ENCODE measurements at places on chromosomes 1 and 21.

DNA sequence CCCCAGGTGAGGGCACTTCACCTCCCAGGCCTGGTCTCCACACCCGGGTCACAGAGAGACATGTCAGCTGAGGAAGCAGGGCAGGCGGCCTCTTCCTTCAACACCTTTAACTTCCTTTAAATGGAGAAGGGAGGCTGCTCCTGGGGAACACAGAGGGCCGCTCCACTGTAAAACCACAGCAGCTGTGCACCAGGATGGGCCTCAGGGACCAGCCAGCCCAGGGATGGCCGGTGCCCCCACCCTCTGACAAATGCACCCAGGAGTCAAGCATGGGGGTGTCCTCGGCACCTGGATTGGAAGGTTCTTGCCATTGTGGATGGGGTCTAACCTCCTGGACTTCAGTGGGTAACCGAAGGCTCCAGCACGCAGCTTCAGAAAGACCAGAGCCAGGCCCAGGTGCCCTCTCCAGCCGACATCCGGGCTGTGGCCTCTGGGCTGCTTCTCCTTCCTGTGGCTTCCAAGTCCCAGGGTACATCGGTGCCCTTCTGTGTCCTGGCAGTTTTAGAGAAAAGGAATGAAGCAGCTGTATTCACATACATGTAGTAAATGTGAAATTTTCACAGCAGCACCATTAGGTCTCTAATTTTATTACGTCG lies 121.7 kb upstream of the COL6A1 start:
- peak; percentile 37 for DNase-seq

DNA sequence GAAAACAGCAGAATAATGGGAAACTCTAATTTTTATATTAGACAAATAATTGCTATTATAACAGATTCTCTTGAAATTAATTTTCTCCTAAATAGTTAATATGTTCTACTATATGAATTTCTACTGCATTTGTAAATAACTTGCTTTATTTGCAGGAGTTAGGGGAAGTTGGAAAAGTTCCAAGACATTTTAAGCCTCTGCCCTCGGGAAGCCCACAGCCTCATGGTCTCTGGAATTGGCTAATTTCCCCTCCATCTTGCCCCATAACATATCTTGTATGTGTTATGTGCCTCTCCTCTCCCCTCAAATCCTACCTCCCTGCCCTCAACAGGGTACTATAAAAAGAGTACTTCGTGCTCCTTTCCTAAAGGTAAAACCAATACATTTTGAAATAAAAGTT lies 271.4 kb upstream of the NR5A2 start:
- DNase-seq: no peak

DNA sequence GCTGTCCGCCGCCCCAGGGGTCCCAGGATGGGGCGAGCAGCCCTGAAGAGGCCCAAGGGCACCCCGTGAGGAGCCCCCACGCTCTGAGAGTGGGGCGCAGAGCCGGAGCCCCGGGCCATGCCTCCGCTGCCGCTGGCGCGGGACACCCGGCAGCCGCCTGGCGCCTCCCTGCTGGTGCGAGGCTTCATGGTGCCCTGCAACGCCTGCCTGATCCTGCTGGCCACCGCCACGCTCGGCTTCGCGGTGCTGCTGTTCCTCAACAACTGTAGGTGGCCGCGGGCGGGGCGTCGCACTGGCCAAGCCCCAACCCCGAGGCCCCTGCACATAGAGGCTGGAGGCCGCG lies 14.5 kb downstream of the AGRN start:
- DNase-seq: no peak

DNA sequence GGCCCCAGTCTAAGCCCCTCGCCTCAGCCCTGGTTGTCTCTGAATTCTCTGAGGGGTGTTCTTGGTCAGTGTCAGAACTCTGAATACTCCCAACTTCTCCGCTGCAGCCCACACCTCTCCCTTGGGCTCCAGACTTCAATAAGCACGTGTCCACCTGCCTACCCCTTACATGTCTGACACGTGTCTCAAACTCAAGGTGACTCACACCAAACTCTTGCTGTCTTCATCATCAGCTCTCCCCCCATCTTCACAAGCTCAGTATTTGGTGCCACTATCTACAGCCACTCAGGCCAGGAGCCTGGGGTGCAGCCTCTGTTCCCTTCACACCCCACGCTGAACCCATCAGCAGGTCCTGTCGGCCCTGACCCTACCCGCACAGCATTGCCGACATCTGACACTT lies 18.8 kb upstream of the UBXN10 start:
- no peak for DNase-seq

DNA sequence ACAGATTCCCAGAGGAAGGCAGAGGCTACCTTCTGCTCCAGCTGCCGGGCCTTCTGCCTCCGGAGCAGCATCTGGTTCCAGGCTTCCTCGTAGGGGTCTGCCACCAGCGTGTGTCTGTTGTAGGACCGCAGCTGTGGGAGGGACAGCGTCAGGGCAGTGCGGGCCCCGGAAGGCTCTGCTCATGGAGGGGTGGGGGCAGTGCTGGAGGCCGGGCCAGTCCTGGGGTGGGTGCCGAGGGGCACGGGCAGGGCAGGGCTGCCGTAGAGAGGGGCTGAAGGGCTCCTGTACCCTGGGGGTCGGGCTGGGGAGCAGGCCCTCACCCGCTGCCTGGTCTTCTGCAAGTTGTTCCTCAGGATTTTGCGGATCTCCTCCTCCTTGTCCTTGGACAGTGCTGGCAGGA lies 53.2 kb downstream of the SLC9A1 start:
- DNase-seq: no peak

GRCh38 chr21:24375201-24375600 lies 1232.1 kb downstream of the MRPL39 start:
- no peak for DNase-seq

DNA sequence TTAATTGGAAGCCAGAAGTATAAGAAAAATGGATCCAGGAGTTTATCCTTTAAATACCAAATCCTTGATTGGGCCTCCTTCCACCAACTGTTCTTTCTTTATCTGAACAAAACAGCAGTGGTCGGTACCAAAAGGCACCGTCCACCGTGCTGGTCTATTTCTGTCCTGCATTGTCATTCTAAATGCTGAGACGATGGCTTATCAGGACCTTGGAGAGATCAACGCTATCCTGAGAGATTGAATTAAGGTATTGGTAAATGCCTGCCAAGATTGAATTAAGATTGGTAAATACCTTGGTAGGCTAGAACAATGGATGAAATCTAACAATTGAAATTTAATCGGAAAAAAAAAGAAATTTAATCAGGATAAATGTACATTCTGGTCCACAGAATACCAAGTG lies 73.4 kb upstream of the SOD1 start:
- DNase-seq: no peak

DNA sequence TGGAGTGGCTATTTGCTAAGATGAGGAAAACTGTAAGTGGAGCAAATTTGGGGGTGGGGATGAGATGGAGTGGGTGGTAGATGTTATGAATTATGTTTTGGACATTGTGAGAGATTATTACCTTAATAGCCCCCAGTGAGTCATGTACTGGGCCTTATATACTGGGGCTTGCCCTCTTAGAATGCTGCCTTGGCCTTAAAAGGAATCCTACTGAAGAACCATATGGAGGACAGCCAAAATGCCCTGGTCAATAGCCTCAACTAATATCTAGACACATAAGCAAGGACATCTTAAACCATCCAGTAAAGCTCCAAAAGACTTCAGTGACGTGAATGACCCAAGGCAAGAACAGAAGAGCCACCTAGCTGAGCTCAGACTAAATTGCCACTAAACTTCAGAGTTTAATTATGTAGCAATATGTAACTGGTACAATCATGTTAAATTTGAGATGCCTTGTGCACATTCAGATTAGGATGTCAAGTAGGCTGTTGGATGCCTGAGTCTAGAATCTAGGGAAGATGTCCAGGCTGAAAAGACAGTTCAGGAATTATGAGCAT lies 13.9 kb upstream of the IGSF3 start:
- DNase-seq: no peak

GRCh38 chr1:245583081-245583480 lies 428.3 kb downstream of the KIF26B start:
- no peak for DNase-seq

- no peak for DNase-seq
Measured at GRCh38 chr21:42118901-42119300, 47.8 kb downstream of the UMODL1 start.

DNA sequence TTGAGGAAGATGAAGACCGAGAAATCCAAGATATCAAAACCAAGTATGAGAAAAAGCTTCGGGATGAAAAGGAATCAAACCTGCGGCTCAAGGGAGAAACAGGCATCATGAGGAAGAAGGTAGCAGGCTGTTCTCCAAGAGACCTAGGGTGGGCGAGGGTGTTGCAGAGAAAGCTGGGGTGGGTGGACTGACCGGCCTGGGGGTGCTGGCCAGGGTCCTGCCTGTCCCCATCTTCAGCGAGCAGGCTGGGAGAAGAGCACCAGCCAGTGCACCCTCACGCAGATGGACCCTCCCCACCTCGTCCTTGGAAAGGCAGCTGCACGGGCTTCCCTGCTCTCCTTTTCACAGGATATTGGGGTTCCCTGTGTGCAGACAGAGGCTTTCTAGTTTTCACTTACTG lies 46.9 kb upstream of the TMEM125 start:
- DNase-seq: no peak

GRCh38 chr1:10941891-10942541 lies 70.4 kb upstream of the TARDBP start:
- peak; percentile 55 for DNase-seq

DNA sequence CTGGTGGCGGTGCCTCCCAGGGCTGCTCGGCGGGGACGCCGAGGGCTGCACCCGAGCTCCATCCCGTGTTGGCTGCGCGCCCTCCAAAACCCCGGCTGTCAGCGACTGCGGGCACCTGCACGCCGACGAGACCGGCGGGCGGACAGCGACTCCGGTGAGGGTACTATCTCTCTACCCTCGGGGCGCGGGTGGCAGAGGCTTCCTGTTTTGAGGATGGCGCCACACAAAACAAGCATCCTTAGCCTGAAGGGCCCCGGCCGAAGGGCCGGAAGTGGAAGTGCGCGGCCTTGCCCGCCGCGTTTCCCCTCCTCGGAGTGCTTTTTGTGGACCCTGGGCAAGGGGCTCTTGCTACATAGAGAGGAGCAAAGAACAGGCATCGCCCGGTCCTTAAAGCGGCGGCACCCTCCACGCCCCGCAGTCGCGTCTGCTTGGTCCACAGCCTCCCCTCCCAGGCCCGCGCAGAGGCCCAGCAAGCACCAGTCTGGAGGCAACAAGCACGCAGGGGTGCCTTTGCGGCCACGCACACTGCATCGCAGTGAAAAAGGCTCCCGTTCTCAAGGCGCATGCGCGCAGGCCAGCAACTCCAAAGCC lies 561 bp upstream of the COQ8A start:
- peak; percentile 79 for DNase-seq

DNA sequence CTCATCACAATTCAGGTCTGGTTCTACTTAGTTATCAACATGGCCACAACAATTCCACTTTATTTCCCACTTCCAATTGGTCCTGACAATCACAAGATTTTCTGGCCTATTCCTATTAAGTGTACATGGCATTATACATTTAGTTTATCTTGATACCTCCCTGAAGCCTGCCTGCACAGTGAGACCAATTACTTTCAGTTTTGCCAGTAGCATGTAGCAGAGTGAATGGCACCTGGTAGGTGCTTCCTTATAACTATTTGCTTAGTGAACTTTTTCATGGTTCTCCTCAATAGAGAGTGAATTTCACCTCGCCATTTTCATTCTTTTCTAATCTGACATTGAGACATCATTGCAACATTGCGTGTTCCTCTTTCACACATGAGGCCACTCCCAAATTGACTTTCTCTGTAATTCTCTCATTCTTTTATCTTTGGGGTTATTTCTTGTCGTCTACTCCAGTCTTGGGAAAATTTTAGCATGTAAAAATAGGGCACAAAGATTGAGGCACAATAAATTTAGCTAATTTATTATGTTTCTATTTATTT lies 124.3 kb downstream of the DISC1 start:
- no peak for DNase-seq

GRCh38 chr1:240484804-240485443 lies 127.0 kb downstream of the GREM2 start:
- DNase-seq: no peak

GRCh38 chr1:30777904-30778153 lies 20.3 kb upstream of the LAPTM5 start:
- no peak for DNase-seq

- no peak for DNase-seq
Measured at GRCh38 chr1:241499910-241500309, 19.6 kb downstream of the FH start.

DNA sequence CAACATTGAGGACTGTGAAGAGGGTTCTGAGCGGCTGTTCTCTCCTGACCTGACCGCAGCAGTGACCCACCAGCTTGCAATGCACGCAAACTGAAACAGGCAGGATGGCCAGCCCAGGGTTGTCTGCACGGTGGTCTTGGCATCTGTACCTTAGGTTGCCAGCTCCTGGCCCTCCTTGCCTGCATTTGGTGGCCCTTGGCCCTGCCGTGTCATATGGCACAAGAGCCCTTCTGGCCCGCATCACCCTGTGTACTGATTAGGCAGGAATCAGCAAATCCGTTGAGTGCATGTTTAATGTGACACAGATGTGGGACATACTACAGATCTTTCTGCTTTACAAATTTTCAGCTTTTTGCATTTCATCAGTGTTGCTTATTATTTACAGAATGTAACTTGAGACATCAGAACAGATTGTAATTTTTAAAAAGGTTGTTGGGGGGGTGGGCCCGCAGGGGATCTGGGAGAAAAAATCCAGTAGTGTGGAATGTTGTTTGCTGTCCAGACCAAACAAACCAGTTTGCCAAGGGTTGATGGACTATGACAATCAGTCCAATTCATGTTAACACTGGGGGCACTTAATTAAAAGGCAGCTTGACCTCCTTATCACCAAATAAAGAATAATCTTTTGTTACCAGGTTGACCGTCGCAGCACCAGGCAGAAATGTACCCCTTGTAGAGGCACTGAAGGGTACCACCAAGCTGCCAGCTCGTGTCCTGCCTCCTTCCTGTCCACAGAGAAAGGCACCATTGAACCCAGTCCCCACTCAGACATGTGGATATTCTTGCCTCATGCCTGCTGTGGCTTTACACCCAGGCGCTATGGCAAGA lies 132.6 kb downstream of the DHRS3 start:
- DNase-seq: peak; percentile 58

GRCh38 chr21:27759091-27759659 lies 792.3 kb upstream of the ADAMTS5 start:
- DNase-seq: peak; percentile 62

DNA sequence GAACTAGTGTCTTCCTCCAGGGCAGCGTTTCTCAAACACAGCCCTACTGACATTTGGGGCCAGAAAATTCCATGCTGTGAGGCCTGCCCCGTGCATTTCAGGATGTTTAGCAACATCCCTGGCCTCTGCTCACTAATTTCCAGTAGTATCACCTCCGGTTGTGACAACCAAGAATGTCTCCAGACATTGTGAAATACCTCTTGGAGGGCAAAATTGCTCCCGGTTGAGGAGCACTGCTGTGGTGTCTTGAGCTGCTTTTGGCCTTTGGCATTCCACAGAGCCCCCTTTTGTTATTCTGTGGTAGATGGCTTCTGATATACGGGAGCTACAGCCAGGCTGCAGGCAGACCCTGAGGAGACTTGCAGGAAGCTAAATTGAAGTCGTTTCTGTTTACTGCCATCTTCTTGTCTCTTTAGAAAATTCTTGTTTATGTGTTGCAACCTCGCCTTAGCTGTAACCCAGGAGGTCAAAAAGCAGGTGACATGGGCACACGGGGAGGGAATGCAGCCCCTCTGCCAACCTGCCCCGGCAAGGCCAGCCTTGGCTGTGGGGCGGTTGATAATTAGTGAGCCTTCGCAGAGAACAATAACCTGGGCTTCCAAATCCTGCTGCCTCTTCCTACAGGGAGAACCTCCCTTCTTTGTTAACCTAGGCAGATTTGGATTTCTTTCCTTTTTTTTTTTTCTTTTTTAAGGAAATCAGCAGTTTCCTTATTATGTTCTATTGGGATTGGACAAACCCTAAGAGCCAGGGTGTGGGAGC lies 74.7 kb upstream of the AKT3 start:
- no peak for DNase-seq

GRCh38 chr1:8691662-8692061 lies 125.8 kb downstream of the RERE start:
- DNase-seq: no peak
